ENCODE measurements at places on chromosomes 16 and 17. TPM values are rescaled to one million over a fixed set of nuclear protein-coding genes. Genes with fewer than 3 reads are reported as not detected.

- DNase-seq: peak; percentile 52
These were observed 24.3 kb downstream of the MGRN1 start for GRCh38 chr16:4648917-4649316.

DNA sequence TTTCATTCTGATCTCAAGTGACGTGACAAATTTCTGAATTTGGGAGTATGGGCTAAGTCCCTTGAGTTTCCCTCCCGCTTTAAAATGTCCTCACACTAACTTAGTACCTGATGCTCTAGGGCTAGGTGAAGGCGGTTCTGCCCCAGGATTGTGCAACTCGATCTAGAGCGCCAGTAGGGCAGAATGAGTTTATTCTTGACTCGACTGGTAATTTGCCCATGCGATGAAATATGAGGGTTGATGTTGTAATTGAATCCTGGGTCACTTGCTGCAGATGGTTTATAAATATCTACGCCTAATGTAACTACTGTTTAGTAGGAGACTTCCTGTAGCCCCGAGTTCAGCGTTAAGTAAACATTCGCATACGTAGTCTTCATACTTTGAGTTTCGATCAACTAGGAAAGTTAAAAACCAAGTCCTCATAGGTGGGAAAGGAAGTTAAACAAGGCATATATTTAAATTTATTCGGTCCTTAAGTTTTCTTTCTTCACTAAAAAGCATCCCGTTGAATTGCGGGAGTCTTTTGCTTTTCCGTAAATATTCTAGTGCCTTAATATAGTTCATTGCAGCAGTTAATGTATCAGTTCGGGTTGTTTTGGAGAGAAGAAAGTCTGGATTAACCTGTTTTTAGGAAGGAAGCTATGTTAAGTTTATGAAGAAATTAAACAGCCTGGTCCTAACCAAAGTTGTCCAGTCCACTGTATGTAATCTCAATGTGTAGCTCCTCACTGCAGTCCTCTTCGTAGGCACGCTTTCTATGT, 1.6 kb downstream of the CTCF start:
- DNase-seq: no peak

GRCh38 chr17:69574257-69575197, 160.0 kb downstream of the MAP2K6 start:
- no peak for DNase-seq

GRCh38 chr16:11793840-11794239, 3.2 kb downstream of the ZC3H7A start:
- no peak for DNase-seq

DNA sequence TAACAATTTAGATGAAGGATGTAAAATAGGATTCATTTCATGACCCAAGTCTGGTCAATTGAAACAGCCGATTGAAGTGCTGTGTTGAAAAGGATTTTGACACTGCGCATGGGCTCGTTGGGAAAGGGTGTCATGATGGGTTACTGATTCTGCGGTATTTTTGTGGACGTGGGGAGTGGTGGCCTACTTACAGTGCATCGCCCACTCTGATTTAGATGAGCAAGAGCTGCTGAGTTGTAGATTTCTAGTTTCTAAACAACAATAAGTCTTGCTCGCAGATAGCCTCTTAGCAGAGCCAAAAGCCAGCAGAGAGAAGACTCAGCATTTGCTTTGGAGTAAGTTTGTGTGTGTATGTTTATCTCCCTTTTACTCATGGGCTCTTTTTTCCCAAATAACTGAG, 731.0 kb downstream of the MAF start:
- no peak for DNase-seq

DNA sequence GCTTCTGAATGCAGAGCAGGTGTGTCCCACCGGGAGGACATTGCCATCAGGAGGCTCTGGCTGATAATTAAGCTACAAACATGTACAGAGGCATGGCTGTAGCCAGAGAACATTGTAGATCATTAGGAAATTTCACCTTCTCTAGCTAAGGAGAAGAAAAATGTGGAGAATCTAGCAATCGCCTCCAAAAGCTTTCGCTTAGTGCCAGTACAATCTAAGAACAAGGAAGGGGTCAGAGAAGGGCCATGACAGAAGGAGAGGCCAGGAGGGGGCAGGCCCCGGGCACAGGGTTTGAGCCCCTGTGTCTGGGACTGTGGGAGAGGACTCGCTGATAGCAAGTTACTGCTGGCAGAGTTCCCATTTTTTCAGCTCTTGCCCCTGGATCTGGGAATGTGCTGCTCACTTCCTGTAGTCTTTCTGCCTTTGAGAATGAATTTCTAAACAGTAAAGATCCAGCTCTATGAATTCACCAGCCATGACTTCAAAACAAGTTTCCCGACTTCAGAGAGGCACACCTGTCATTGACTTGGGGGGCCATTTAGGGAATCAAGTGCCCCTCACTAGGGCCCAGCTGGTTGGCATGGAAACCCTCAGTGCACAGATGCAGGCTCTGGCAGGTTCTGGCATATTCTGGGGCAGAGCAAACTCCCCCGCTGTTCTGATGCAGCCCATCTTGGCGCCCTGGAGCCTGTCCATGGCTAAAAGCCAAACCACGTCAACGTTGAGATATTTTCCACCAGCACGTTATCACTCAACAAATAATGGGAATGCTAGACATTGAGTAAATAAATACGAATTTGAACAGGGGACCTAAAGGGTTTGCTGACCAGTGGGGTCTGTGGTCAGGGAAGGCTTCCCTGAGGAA, 59.5 kb upstream of the CACNG4 start:
- no peak for DNase-seq

DNA sequence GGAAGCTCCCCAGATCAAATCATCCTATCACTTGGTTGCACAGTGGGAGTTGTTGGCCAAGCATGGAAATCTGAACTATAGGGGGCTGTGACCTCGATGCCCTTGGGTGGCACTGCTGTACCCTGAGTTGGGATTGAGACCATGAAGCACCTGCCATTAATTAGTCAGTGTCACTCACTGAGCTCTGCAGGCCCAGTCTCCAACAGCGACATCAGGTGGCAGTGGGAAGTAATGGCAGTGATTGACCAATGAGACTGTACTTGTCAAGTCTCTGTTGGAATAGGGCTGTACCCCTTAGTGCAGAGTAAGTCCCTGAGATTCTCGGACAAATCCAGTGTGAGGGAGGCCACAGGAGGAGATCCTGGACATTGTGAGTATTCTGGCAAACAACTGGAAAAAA, 118.0 kb upstream of the RPL38 start:
- no peak for DNase-seq

- DNase-seq: no peak
These were observed 10.1 kb downstream of the KRT39 start for GRCh38 chr17:40956401-40957254.

- DNase-seq: peak; percentile 82
These were observed 681 bp downstream of the XPO6 start for GRCh38 chr16:28210979-28211588.

DNA sequence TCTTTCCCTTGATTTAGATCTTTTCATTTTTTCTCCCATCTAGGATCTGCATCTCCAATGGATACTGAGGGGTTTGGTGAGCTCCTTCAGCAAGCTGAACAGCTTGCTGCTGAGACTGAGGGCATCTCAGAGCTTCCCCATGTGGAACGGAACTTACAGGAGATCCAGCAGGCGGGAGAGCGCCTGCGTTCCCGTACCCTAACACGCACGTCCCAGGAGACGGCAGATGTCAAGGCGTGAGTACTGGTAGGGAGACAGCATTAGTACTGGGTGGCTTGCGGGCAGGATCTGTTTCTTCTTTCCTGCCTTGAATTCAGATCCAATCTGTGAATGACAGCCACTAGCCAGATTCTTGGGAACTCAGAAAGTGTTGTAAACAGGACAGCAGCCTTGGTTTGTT, 18.3 kb downstream of the NUP93 start:
- DNase-seq: no peak

GRCh38 chr16:21128991-21129390, 21.7 kb downstream of the DNAH3 start:
- DNase-seq: no peak

DNA sequence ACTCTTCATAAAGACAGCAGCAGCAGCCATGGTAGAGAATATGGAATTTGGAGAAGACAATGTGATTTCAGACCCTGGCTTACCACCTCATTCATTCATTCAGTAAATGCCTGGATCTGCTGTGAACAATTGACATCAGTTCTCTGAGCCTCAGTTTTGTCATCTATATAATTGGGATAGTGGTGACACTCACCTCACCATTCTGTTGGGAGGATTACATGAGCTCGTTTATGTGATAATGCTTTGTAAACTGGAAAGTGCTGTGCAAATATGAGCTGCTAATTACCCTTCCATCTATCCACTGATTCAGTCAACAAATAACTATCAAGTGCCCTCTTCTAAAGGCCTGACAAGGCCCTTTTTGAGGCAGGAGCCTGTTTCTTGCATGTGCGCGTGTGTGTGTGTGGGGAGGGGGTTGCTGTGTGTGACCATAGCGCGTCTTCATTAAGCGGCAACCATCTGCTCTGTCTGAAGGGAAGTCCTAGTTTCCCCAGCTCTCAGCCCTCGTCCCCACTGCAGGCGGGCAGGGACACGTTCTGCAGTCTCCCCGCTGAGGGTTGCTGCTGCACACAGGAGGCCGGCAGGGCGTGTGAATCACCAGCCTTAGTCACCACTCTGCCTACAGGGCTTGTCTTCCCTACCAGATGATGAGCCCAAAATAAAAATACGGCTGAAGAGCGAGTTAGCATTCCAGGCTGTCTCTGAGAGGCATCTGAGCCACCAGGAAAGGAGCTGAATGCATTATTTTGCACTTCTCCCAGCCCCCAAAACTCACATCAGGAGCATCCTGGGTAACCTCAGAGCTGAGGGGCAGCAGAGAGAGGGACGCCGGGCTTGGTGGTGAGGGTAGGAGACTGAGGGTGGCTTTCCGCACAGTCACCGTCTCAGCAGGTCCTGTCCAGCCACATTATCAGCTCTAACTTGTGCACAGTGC, 19.9 kb downstream of the ARL4D start:
- DNase-seq: no peak

- no peak for DNase-seq
These were observed 535.2 kb upstream of the CDH11 start for GRCh38 chr16:65657071-65657494.

DNA sequence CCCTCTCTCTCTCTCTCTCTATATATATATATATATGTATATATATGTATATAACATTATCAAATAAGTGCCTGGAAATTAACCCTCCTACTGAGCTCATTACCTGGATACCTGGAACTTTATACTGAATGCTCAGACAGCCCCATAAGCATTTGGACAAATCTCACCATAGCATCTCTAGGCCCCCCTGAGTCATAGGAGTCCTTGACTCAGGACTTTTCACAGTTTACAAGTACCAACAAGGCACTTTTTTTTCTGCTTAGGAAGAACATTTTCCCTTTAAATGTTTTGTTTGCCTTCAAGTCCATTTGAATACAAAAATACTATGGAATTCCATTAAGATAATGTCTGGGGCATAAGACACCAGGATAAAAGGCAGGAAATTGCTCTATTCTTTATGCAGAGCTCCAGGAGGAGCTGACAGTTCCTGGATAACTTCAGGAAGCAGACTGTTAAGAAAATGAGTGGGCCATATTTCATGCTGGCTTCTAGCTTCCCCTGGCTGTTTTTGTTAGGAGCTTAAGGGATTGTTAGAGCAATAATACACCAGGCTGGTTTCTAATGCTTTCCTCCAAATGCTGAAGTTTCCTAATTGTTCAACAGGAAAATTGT, 171.7 kb upstream of the ASIC2 start:
- no peak for DNase-seq

GRCh38 chr16:23499801-23500200, 10.5 kb downstream of the GGA2 start:
- no peak for DNase-seq

- no peak for DNase-seq
These were observed 112.4 kb downstream of the XYLT1 start for GRCh38 chr16:17358355-17358754.

DNA sequence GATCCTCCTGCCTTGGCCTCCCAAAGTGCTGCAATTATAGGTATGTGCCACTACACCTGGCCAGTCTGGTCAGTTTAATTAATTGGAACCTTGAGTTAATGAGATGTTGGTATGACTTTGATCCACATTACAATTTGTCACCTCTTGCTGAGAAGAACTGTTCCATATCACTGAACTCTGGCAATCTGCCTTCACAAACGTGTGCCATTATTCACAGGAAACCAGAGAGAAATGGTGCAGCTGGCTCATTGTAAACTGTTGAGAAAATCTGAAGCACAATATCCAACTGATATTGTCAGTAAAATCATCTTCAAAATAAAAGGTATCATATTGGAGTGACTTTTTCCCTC, 39.3 kb upstream of the YPEL2 start:
- DNase-seq: no peak

- DNase-seq: no peak
These were observed 219.6 kb upstream of the TNRC6C start for GRCh38 chr17:77738751-77739531.

GRCh38 chr16:5874899-5875298, 777.3 kb upstream of the EEF2KMT start:
- no peak for DNase-seq

DNA sequence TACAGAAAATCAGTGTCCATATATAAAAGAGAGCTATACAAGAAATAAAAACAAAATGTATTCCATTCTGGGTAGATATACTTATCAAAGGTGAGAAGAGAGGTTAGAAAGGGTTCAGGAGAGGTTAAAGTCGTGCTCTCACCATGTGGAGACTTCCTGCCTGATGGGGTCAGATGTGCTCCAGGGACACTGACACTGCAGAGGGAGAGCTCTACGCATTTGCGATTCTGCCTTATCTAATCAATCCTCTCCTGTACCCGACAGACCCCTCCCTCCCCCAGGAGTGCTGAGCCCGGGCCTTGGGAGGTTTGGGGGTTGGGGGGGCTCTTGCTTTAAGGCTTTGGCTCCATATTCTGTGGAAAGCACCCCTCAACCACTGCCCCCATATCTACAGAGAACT, 16.6 kb upstream of the SLC5A11 start:
- DNase-seq: no peak

- peak; percentile 45 for DNase-seq
These were observed 172.8 kb upstream of the ZNF267 start for GRCh38 chr16:31700530-31701388.

- no peak for DNase-seq
These were observed 42.0 kb downstream of the COTL1 start for GRCh38 chr16:84575914-84576313.

MYOCD gene
- total RNA-seq: 37.6 TPM

TBC1D3 gene
- not detected for total RNA-seq

TNFAIP1 gene
- total RNA-seq: 32.9 TPM

PYY gene
- total RNA-seq: not detected

HID1 gene
- total RNA-seq: 8.5 TPM

KRT15 gene
- total RNA-seq: not detected

GNG13 gene
- not detected for total RNA-seq

KRT36 gene
- not detected for total RNA-seq

SOST gene
- not detected for total RNA-seq

CMTM2 gene
- total RNA-seq: 0.35 TPM

TPSG1 gene
- total RNA-seq: 0.30 TPM

CDH3 gene
- total RNA-seq: not detected

PITPNC1 gene
- total RNA-seq: 13.8 TPM

CDRT4 gene
- total RNA-seq: 1.8 TPM

CTF1 gene
- total RNA-seq: 8.7 TPM

PPP1R27 gene
- not detected for total RNA-seq

CACNA1H gene
- 6.0 TPM for total RNA-seq

MFAP4 gene
- total RNA-seq: 53.5 TPM

PRAC2 gene
- not detected for total RNA-seq
